ENCODE measurements at places on chromosomes 3 and 15. TPM values are rescaled to one million over a fixed set of nuclear protein-coding genes. Genes with fewer than 3 reads are reported as not detected.

DNA sequence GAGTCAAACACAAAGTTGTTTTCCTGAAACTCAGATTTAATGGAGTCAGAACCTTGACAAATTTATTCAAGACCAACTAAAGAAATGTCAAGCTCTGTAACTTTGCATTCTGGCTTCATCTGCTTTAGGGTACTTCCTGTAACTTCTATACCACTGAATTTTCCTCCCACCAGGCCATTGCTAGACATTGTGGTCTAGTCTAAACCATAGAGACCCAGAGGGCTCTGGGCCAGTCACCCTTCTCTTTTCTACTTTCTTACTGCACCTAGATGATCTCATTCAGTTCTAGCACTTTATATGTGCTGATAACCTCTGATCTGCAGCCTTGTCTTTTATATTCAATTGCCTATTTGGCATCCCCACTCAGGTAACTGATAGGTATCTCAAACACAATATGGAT, 2.8 kb upstream of the OR5K1 start:
- no peaks in the 10 kb centered on the region for H3K27me3 ChIP-seq
- no peaks in the 10 kb centered on the region for H3K36me3 ChIP-seq
- H3K4me1 ChIP-seq = no peaks in the 10 kb centered on the region
- no peak overlapping the region for H3K4me3 ChIP-seq
- H3K27ac ChIP-seq = no peak overlapping the region

DNA sequence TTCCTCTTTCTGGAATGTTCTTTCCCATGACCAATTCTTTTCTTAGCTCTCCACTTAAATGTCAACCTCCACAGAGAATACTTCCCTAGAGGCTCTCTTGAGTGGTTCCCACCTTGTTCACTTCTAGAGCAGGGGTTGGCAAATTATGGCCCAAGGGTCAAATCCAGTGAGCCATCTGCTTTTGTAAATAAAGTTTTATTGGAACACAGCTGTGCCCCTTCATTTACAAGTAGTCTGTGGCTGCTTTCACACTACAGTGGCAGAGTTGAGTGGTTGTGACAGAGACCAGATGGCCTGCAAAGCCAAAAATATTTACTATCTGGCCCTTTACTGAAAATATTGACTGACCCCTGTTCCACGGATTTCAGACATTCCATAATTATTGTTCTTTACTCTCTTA, 166.2 kb downstream of the WNT5A start:
- H3K36me3 ChIP-seq = no peaks in the 10 kb centered on the region
- H3K4me1 ChIP-seq = peaks cover 8% of the 10 kb centered on the region
- no peak for DNase-seq
- H3K27ac ChIP-seq = no peak overlapping the region

GRCh38 chr15:43465100-43465499, 27.9 kb downstream of the TP53BP1 start:
- no peak for DNase-seq
- no peaks in the 10 kb centered on the region for H3K4me1 ChIP-seq
- peaks cover 42% of the 10 kb centered on the region for H3K36me3 ChIP-seq
- no peak overlapping the region for H3K27ac ChIP-seq
- H3K4me3 ChIP-seq = no peak overlapping the region

DNA sequence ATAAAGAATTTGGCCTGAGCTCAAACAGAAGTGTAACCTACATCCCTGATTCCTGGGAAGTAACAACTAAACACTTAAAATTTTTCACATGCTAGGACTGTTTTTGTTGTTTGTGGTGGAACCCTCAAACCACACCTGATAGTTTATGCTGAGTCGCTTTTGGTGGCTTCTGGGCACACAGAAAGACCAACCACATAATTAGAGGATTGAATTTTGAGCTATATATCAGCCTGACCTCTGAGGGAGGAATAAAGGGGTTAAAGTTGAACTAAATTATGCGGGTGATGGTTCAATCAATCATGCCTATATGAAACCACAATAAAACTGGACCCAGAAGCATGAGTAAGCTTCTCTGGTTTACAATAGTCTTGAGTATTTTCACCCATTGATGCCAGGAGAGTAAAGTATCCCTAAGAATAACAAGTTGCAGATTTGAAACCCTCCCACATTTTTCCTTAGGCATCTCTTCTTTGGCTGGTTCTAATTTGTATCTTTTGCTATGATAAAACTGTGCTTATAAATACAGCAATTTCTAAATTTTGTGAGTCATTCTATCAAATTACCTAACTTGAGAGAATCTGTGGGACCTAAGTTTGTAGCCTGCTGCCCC, 1304.5 kb upstream of the GBE1 start:
- H3K4me3 ChIP-seq = no peak overlapping the region
- H3K27me3 ChIP-seq = no peaks in the 10 kb centered on the region
- no peak for DNase-seq

DNA sequence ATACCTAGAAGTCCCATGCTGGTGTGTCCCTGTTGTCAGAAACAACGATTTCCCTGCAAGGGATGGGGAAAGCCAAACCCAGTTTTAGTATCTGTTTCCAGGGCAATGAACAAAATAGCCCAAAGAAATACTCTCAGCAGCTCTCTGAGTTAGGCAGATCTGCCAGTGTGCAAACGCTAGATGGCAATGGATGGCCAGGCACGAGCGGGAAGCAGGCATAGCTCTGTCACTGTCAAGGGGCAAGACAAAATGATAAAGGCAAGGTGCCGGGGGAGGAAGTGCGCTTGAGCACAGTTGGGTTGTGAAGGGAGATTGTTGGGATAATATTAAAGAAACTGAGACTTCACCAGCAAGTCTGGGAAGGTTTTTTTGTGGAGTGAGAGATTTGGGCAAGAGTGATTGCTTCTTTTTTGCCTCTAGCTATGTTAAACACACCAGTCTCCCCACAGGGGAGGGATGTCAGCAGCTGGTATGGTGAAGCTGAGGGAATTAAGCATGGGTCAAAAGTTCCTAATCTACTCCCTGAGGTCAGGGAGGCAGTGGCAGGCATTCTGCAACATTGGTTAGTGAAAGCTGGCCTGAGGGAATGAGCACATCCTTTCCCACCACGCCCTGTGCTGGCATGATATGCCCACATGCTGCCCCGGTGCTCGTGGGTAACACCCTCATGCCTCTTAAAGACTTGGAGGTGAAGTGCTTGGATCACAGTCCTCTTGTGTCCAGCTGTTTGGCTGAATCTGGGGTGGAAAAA, 117.5 kb downstream of the PDCD6IP start:
- H3K4me1 ChIP-seq = peaks cover 50% of the 10 kb centered on the region
- H3K27ac ChIP-seq = no peak overlapping the region
- no peaks in the 10 kb centered on the region for H3K36me3 ChIP-seq
- H3K27me3 ChIP-seq = no peaks in the 10 kb centered on the region
- H3K4me3 ChIP-seq = no peak overlapping the region

GRCh38 chr3:64291345-64291744, 66.1 kb upstream of the PRICKLE2 start:
- H3K27me3 ChIP-seq = no peaks in the 10 kb centered on the region
- no peak overlapping the region for H3K27ac ChIP-seq
- no peak for DNase-seq
- H3K4me3 ChIP-seq = no peak overlapping the region
- H3K36me3 ChIP-seq = no peaks in the 10 kb centered on the region

DNA sequence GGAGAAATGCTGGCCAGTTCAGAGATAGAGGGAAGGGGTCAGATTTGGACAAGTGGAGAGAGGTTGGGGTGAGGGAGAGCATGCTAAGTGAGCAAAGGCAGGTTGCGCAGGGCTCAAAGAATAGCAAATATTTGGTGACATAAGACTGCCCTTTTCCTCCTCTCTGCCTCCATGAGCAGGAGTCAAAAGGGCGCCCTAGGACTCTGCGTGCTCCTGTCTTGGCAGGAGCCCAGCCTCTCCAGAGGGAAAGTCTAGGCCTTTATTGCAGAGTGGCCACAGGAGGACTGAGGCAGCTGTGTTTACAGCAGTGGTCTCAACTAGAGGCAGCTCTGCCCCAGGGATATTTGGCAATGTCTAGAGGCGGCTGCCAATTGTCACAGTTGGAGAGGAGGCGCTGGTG, 165.6 kb downstream of the FAM43A start:
- no peaks in the 10 kb centered on the region for H3K36me3 ChIP-seq
- no peak overlapping the region for H3K27ac ChIP-seq
- no peaks in the 10 kb centered on the region for H3K27me3 ChIP-seq
- DNase-seq = no peak
- H3K4me1 ChIP-seq = peaks cover 32% of the 10 kb centered on the region
- H3K4me3 ChIP-seq = no peak overlapping the region

- H3K4me1 ChIP-seq = peaks cover 5% of the 10 kb centered on the region
- H3K27ac ChIP-seq = no peak overlapping the region
- DNase-seq = no peak
- peaks cover 5% of the 10 kb centered on the region for H3K36me3 ChIP-seq
These were observed 674.5 kb upstream of the NECTIN3 start for GRCh38 chr3:110397115-110397514.

DNA sequence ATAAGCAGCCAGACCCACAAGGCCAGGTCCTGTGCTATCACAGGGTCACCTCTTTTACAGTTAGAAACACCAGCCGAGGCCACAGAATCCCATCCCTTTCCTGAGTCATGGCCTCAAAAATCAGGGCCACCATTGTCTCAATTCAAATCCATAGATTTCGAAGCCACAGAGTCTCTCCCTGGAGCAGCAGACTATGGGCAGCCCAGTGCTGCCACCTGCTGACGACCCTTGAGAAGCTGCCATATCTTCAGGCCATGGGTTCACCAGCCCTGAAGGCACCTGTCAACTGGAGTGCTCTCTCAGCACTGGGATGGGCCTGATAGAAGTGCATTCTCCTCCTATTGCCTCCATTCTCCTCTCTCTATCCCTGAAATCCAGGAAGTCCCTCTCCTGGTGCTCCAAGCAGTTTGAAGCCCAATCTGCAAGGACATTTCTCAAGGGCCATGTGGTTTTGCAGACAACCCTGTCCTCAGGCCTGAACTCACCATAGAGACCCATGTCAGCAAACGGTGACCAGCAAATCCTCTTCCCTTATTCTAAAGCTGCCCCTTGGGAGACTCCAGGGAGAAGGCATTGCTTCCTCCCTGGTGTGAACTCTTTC, 39.6 kb downstream of the TGM4 start:
- H3K27me3 ChIP-seq = no peaks in the 10 kb centered on the region
- DNase-seq = no peak
- no peak overlapping the region for H3K27ac ChIP-seq

ACVR2B gene
- 45.5 TPM for total RNA-seq

- no peak for DNase-seq
- H3K4me1 ChIP-seq = peaks cover 2% of the 10 kb centered on the region
- peaks cover 11% of the 10 kb centered on the region for H3K27me3 ChIP-seq
- no peaks in the 10 kb centered on the region for H3K36me3 ChIP-seq
- no peak overlapping the region for H3K27ac ChIP-seq
These were observed 55.1 kb upstream of the SLC25A26 start for GRCh38 chr3:66165660-66166059.

GRCh38 chr3:34956511-34956910, 682.8 kb upstream of the ARPP21 start:
- peaks cover 2% of the 10 kb centered on the region for H3K27me3 ChIP-seq
- no peaks in the 10 kb centered on the region for H3K4me1 ChIP-seq
- no peak overlapping the region for H3K4me3 ChIP-seq
- H3K36me3 ChIP-seq = no peaks in the 10 kb centered on the region
- H3K27ac ChIP-seq = no peak overlapping the region

DNA sequence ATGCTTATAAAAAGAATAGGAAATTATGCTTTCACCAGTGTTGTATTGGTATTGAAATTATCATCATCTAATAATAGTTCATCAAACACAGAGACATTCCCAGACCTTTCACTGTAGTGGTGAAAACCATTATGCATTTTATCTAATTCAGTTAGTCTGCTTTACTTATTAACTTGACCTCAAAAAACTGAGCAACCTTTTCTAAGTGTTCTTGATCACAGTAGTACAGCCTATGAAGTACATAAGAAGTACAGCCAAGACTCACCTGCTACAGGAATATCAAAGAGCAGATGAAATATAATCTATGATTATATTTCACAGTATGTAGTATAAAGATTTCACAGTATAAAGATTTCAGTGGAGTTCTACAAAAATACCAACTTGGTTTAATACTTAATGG, 75.2 kb downstream of the FILIP1L start:
- H3K27ac ChIP-seq = peak overlapping the region; percentile 73
- peaks cover 47% of the 10 kb centered on the region for H3K4me1 ChIP-seq
- no peak for DNase-seq
- H3K36me3 ChIP-seq = no peaks in the 10 kb centered on the region

SH2D7 gene
- total RNA-seq = not detected

DNA sequence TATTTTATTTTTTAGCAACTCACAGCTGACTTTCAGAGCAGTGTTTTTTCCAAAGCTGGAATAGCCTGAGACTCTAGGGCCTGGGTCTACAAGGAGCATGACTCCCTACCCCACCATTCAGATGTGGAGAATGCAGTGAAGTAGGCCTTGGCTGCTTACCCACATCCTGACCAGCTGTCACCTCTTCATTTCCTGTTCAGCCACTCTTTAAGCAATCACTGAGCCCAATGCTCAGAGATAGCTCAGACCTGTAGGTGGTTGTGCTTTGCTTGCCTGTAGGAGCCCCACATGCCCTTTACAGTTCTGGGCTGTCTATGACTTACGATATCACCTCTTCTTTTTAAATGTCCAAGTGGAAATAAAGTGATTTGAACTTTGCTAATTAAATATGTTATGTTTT, 148.1 kb downstream of the NEK11 start:
- no peak overlapping the region for H3K27ac ChIP-seq
- H3K4me1 ChIP-seq = no peaks in the 10 kb centered on the region
- no peak overlapping the region for H3K4me3 ChIP-seq
- DNase-seq = no peak
- H3K27me3 ChIP-seq = no peaks in the 10 kb centered on the region

- H3K4me3 ChIP-seq = no peak overlapping the region
- no peak for DNase-seq
- H3K36me3 ChIP-seq = peaks cover 15% of the 10 kb centered on the region
- H3K27me3 ChIP-seq = no peaks in the 10 kb centered on the region
- H3K4me1 ChIP-seq = peaks cover 47% of the 10 kb centered on the region
- H3K27ac ChIP-seq = peak overlapping the region; percentile 80
These were observed 101.3 kb downstream of the ETFA start for GRCh38 chr15:76209942-76210341.

RTP3 gene
- total RNA-seq = not detected

DNA sequence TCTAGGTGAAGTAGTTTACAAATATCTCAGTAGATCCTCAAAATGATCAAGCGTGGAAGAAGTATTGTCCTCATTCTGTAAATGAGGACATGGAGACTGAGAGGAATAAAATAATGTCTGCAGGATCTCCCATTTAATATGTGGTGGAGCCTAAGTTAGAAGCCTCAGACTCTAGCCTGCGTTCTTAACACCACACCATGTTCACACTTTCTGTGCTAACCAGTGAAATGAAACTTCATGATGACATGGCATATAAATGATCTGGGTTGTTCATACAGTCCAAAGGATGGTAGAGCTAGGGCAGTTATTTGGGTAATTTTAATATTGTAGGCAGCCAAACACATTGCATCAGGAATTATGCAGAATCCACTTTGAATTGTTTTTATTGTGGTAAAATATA, 25.1 kb upstream of the APH1B start:
- no peaks in the 10 kb centered on the region for H3K27me3 ChIP-seq
- no peak overlapping the region for H3K4me3 ChIP-seq
- peaks cover 15% of the 10 kb centered on the region for H3K36me3 ChIP-seq
- H3K4me1 ChIP-seq = peaks cover 18% of the 10 kb centered on the region

- H3K4me1 ChIP-seq = no peaks in the 10 kb centered on the region
- no peak overlapping the region for H3K27ac ChIP-seq
- H3K27me3 ChIP-seq = no peaks in the 10 kb centered on the region
- DNase-seq = no peak
- H3K36me3 ChIP-seq = peaks cover 3% of the 10 kb centered on the region
These were observed 16.5 kb downstream of the AADACL2 start for GRCh38 chr3:151750181-151750580.

GRCh38 chr3:35946854-35947515, 307.7 kb downstream of the ARPP21 start:
- peaks cover 19% of the 10 kb centered on the region for H3K4me1 ChIP-seq
- DNase-seq = no peak
- peak overlapping the region; percentile 68 for H3K27ac ChIP-seq
- no peak overlapping the region for H3K4me3 ChIP-seq
- peaks cover 14% of the 10 kb centered on the region for H3K27me3 ChIP-seq

Measured in mesothelial cell of epicardium (in vitro differentiated cells).